ENCODE measurements at places on chromosomes 1 and 21.

DNA sequence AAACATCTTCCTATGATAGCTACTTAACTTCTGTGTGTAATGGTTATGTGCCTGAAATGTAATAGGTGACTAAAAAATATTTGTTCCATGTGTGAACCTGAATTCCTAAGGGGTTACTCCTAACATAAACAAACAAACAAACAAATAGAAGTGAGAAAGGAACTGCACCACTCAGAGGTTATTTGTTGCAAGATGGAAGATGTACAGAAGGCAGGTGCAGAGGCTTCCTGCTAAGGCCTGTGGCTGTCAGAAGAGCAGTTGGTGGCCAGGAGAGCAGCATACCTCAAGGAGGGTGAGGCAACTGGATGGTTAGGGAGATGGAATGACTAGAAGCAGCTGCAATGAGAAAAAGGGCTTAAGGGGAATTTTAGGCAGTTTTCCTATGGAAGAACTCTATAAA is 940.6 kb downstream of the TTLL7 start:
- no peak for DNase-seq

DNA sequence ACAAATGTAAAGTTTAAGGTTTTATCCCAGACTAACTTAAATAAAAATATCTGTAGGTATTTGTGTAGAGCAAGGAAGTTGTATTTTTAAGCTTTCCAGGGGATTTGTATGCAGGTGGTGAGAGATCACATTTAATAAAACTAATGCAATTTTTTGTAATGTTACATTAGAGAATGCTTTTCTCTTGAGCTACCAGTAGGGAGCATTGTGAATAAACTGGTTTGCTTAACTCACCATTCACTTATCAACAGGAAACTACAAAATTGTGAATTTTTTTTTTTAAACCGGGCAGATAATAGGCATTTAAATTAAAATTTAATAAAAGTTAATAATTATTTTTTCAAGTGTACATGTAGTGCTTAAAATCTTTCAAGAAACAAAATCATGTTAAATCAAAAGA is 78.6 kb downstream of the IVNS1ABP start:
- peak; percentile 9 for DNase-seq

GRCh38 chr1:181318858-181319235 is 164.5 kb upstream of the CACNA1E start:
- no peak for DNase-seq

- peak; percentile 12 for DNase-seq
Observed at GRCh38 chr1:33298623-33299277, 22.1 kb downstream of the A3GALT2 start.

DNA sequence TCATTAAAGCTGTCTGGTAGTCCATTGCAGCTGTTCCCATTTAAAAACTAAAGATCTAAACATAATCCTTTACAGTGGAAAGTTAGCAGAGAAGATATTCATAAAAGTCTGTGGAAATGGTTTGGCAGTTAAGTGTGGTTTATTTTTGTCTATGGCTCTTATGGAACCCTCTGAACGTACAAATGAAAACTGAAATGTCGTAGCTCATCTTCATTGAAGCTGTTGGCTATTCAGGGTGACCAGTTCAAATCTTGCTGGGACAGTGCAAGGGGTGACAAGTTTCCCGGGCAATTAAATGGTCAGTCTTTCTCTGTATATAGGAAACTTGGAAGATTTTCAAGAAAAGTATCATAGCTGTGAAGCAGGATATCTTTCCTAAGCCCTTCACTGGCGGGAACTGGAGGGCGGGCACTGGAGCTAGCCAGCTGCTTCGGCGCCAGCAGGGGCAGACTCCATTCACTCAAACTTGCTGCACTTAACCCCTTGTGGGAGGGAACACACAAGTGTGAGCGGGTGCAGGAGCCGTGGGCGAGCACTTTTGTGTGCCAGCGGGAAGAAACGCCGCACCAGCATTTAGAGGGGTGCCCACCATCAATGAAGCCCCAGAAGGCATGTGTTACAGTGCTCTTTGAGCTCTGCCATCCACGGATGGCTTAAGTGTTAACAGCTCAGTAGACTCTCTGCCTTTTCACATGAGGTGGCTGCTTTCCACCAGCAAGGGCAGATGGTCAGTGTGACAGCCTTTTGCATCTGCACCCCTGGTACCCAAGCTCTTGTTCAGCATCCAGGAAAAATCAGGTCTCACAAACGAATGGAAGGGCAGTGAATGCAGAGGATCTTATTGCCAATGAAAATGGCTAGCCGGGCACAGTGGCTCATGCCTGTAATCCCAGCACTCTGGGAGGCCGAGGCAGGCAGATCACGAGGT is 232.1 kb upstream of the KAZN start:
- peak; percentile 36 for DNase-seq

DNA sequence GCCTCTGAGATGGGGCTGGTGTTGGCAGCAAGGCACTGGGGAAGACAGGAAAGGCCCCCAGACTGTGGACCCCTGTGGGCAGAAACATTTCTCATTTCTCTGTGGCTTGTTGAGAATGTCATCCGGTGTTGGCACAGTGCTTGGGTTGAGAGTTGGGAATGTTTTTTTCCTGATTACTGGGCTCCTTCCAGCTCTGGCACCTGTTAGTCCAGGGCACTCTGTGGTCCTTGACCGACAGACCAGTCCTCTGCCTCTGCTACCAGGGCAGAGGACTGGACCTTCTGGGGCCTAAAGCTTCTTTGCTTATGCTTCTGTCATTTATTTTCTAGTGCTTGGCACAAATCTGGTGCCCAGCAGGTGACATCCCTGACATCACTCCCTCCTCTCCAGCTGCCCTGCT is 4.8 kb upstream of the SPRR5 start:
- DNase-seq: no peak

- no peak for DNase-seq
Observed at GRCh38 chr1:179955731-179956130, 1.1 kb downstream of the CEP350 start.

DNA sequence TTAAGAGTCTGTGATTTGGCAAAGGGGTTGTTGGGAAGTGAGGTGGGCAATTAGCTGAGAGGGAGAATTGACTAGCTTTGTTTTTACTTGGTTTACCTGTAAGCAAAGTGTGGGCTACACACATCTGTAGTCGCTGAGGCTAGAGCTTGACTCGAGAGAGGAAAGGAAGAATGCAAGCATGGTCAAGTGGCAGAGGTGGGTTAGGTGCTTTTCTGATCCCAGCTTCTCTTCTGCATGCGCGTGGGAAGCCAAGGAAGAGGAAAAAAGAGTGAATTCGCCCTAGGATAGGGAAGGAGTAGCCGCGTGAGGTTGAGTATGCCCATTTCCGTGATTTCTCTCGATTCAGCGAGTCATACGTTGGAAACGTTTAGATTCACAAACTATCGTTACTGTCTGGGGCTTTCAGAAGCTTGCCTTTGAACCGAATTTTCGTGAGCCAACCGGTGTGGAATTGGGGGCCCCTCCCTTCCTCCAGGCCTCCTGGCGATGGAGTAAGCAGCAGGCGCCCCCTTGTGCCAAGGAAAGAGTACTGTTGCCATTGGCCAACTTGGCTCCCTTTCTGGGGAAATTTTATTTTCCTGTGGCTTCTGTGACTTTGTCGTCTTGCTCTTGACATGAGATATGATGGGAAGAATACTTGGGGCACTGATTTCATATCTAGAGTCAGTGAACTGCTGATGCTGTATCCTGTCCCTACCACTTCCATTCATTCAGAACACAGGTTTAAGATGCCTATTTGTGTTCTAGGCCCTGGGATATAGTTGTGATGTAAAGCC is 1.3 kb downstream of the PIGV start:
- DNase-seq: peak; percentile 65

GRCh38 chr1:119535381-119535780 is 28.4 kb downstream of the HSD3B1 start:
- no peak for DNase-seq

- DNase-seq: no peak
Observed at GRCh38 chr1:43547538-43548072, 16.9 kb downstream of the PTPRF start.

DNA sequence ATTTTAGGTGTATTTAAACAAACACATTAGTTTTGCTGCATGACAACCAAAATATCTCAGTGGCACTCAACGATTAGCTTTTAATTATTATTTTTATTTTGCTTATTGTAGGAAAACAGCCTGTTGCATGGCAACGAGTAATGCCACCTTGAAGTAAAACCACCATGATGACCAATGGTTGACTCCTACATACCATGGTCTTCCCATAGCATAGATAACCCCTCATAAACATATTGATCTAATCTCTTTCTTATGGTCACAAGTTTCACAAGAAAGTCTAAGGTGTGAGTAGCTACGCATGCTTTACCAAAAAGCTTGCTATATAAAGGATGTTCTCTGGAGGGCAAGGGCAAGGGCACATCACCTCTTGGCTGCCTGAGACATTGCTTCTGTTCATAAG is 61.5 kb upstream of the PTBP2 start:
- DNase-seq: peak; percentile 10

DNA sequence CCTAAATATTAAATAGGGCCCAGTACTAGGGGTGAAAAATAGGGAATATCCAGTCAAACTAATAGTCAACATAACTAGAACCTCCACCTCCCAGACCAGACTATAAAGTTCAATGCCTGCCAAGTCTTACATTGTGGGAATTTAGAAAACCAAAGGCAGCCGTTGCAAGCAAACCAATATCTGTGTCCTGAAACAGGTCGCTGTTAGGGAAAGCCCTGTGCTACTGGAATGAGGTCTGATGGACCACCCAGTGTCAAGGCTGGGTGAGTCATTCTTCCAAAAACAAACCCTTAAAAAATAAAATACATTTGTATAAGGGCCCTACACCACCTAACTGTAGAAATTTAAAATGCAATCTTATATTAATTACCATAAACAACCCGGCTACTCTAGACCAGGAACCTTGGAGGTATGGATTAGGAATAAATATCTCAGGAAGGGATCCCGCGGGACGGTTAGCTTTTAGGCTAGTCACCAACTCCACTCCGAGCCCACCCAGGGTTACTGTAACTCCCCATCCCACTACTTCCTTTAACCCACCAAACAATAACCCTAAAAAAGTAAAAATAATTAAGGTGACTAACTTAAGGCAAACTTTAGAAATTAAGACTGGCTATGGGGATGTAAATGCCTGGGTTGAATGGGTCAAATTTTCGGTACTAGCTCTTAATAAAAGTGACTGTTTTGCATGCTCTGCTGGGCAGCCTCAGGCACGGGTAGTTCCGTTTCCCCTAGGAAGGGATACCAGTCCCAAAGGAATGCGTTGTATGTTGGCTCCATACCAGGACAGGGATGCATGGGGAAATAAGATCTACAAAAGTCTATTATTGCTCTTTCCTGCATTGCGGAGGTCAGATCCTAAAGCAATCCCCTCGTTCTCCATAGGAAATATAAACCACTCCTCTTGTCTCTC is 65.4 kb upstream of the TLR5 start:
- DNase-seq: peak; percentile 54

GRCh38 chr1:188988589-188988988 is 1489.1 kb downstream of the BRINP3 start:
- DNase-seq: no peak

- DNase-seq: no peak
Observed at GRCh38 chr1:61042466-61043009, 39.8 kb upstream of the NFIA start.

GRCh38 chr1:11494771-11495170 is 15.8 kb downstream of the DISP3 start:
- DNase-seq: no peak

DNA sequence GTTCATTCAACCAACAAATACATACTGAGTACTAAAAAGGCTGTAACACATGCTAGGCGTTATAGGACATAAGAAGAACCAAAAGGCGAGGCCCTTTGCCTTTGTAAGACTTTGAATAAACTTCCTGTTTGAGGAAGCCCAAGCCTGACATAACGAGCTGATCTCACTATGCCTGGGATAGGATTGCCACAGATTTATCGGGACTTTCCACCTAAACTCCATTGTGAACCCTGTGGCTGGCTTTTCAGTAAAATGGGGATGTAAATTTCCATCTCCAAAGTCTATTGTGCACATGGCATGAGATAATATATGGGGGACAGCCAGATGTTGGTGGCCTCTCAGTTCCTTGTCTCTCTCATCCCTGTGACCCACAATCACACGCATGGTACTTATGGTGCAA is 41.9 kb downstream of the LMO4 start:
- no peak for DNase-seq

- DNase-seq: peak; percentile 93
Observed at GRCh38 chr1:53413175-53414001, 45.8 kb upstream of the DMRTB1 start.

- no peak for DNase-seq
Observed at GRCh38 chr1:28538286-28538685, 14.6 kb upstream of the TRNAU1AP start.

DNA sequence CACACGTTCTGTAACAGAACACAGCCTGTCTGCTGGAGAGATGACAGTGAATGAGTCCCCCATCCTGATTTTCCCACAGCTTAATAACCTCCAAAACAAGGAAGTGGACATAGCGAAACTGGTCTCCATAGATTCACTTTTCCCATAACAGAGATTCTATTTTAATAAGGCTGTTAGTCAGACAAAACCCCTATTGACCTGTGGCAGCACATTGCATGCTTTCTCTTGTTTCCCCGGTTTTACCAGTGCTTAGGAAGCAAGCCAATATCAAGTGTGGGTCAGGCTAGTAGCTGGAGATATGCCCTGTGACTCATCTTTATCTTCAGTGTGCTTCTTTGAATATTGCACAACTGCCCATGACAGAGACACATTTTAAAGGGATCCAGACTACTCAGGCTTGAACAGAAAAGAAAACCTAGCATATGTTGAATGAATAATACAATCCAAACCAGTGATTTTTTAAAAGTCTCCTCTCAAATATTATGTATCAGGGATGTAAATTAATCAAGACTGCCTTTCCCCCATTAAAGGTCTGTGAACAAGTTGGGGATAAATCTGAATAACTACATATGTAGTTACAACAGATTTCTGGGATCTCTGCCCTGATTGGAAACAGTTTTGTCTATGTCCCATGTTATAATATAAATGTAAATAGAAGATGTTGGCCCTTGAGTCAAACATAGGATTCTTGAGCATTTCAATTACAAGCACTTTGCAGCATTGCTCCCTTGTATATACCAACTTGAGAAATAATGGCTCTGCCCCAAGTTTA is 11.9 kb upstream of the CLDN8 start:
- DNase-seq: peak; percentile 77

GRCh38 chr1:37162059-37162458 is 127.7 kb upstream of the GRIK3 start:
- DNase-seq: no peak

DNA sequence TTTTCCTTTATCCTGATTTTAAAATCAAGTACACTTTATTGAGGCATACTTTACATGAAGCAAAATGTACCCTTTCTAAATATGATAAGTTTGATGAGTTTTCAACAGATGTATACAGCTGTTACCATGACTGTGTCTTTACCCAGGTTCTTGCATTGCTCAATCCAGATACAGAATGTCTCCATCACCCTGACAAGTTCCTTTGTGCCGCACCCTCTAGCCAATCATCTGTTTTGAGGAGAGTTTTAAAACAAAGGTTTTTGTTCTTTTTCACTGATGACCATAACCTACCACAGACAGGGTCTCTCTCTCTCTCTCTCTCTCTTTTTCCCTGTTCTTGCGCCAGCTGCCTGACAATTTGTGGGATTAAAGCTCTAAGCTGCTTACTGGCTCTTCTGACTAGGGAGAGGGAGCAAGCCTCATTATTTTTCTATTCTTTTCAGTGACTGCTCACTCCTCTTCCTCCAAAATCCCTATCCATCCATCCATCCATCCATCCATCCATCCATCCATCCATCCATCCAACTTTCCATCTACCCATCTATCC is 1.2 kb upstream of the KCNE1 start:
- DNase-seq: no peak

Data from astrocyte (in vitro differentiated cells and primary cell).